ENCODE measurements at places on chromosomes 4 and X.
A peak's percentile ranks its signal among the peaks of the same experiment; 100 is the strongest.

- DNase-seq, result no peak
These were observed 54.8 kb upstream of the GEMIN8 start for GRCh38 chrX:14084466-14084865.

GRCh38 chrX:150486011-150486410, 82.4 kb upstream of the MTM1 start:
- peak; percentile 75 for DNase-seq

DNA sequence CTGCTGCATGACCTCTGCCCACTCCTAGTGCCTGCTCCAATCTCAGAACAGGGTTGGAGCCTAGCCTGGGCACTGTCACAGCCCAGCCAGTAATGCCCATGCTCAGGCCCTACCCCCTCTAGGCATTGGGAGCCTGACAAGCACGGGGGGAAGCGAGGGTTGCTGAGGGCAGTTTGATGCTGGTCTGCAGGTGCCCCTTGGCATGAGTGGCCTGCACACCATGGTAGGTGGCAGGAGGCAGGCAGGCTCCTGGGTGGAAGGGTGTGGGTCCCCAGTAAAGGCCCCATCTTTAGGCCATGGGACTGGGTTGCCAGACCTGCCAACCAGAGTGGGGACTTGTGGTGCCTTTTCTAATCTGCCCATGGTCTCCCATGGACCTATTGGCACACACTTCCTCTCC, 72.1 kb upstream of the DCAF12L2 start:
- DNase-seq, result no peak

GRCh38 chrX:128165884-128166408, 113.7 kb upstream of the ACTRT1 start:
- no peak for DNase-seq

- no peak for DNase-seq
These were observed 163.6 kb upstream of the MAP3K15 start for GRCh38 chrX:19678941-19679340.

- no peak for DNase-seq
These were observed 243.4 kb downstream of the ARHGAP10 start for GRCh38 chr4:147975325-147975724.

- DNase-seq, result no peak
These were observed 688.0 kb downstream of the PCDH7 start for GRCh38 chr4:31408121-31408520.
